ENCODE measurements at places on chromosomes 13 and 19.
A peak's percentile ranks its signal among the peaks of the same experiment; 100 is the strongest.

DNA sequence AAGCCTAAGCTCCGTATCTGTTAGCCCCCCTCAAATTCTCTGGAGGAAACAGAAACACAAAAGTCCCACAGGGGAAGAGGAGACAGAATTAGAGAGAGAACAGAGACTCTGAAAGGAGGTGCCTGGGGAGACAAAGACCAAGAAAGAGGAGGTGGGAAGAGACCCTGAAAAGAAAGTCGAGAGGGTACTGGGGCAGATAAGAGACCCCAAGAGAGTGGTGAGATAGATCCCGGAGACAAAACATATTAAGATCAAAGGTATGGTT, 915 bp upstream of the GRWD1 start:
- DNase-seq, result no peak

GRCh38 chr13:91136806-91137205, 210.7 kb upstream of the MIR17HG start:
- no peak for DNase-seq

- no peak for DNase-seq
Observed at GRCh38 chr13:109976206-109976997, 190.0 kb upstream of the IRS2 start.

- no peak for DNase-seq
Observed at GRCh38 chr19:44943801-44944249, 1.8 kb downstream of the APOC4 start.

DNA sequence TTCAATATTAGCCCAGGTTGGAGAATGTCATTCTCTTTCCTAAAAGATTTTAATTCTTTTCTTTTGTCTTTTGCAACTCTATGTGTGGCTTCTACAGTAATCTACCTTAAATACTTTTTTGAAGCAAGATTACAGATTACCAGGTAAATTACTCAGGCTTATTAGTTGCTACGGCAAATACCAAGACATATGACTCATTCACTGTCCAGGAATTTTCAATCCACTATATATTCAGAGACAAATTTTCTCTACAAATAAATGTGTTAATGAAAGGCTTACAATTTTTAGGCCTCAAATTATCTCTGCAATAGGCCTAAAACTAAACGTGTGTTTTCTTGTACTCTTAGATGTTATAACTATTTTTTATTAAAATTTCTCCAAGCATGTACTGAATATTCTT, 631.3 kb downstream of the DIAPH3 start:
- DNase-seq, result no peak

DNA sequence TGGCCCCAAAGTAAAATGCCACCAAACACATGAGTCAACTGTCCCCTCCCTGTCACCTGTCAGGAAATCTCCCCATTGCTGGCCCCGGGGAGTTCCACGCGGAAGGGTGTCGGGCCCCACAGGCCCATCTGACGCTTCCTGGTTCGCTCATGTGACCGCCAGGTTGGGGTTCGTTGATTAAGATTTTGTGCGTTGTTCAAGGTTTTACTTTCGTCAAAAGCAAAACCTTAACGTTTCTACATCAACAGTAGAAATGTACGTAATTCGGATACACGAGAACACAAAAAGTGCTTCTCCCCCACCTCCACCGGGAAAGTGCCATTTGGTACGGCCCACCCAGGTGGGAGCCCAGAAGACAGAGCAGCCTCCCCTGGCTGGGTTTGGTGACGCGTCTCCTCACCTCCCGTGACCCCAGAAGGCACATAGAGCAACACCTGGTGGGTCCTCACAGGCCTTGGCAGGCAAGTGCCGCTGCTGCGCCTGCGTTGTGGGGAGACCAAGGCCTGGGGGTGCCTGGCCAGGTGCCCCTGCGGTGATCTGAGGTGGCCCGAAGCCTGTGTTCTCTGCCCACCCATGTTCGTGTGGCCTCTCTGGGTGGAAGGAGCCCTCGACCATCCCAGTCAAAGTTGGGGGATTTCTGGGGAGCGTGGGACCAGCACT, 161.6 kb downstream of the KDM4B start:
- DNase-seq, result no peak

GRCh38 chr19:56751078-56751489, 79.5 kb upstream of the ZNF835 start:
- DNase-seq, result no peak

GRCh38 chr19:10829967-10830366, 6.0 kb downstream of the TMED1 start:
- DNase-seq, result no peak

- DNase-seq, result no peak
Observed at GRCh38 chr19:47037766-47038165, 10.7 kb downstream of the TMEM160 start.

- peak; percentile 100 for DNase-seq
Observed at GRCh38 chr19:20051841-20052768, 12.8 kb upstream of the ZNF682 start.

DNA sequence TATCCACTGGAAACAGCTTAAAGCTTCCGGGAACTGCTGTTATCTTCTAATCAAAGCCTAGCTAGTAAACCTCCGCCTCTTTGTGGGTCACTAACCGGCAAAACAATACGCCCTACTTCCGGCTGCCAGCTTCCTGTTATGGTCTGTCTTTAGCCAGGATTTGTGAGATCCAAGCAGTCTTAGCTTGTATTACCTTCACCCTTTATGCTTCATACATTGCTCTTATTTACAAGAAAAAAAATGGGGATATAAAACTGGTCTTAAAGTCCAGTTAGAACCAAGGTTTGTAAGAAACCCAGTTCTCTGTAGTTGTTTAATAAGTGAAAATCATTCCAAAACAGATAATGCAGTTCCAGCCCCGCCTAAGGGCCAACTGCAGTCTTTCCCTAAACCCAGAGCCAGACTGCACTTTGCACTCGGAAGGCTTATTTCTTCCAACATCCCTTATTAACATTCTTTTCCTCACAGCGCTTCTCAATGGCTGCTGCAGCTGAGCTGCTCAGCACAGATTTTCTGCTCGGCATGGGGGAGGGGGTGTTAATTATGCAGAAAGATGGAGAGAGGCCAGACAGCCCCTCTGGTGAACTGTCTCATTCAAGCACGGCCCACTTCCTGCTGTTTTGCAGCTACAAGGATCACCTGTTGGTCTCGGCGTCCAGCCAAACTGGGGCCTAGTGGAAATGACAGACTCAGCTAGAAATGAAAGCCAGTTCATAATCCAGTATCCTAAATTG, 368.4 kb downstream of the KLF12 start:
- DNase-seq, result peak; percentile 81

- peak; percentile 95 for DNase-seq
Observed at GRCh38 chr19:45405435-45406225, 761 bp upstream of the PPP1R13L start.

- peak; percentile 60 for DNase-seq
Observed at GRCh38 chr13:99895444-99896368, 75.9 kb downstream of the ZIC5 start.

- no peak for DNase-seq
Observed at GRCh38 chr13:111262715-111263114, 57.7 kb upstream of the TEX29 start.

DNA sequence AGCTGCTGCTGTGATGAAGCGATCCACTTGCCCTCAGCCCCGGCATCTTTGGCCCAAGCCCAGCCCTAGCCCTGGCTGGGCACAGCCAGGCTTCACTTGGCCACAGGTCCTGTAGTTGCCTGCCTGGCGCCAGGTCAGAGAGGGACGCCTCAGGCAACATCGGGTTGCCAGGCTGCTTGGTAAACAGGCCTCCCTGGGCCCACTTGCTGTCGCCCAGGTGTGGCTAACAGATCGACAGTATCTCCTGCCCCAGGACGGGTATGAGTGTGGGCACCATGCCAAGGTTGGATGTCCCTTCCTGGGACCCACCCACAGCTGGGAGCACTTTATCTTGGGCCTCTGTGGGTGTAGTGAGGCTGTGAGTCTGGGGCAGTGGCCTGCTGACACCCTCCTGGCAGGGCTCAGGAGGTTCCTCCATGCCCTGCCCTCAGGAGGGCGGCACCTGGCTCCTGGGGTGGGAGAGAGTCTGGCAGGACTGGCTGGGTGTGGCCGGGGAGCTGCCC, 27.8 kb downstream of the CARM1 start:
- no peak for DNase-seq

DNA sequence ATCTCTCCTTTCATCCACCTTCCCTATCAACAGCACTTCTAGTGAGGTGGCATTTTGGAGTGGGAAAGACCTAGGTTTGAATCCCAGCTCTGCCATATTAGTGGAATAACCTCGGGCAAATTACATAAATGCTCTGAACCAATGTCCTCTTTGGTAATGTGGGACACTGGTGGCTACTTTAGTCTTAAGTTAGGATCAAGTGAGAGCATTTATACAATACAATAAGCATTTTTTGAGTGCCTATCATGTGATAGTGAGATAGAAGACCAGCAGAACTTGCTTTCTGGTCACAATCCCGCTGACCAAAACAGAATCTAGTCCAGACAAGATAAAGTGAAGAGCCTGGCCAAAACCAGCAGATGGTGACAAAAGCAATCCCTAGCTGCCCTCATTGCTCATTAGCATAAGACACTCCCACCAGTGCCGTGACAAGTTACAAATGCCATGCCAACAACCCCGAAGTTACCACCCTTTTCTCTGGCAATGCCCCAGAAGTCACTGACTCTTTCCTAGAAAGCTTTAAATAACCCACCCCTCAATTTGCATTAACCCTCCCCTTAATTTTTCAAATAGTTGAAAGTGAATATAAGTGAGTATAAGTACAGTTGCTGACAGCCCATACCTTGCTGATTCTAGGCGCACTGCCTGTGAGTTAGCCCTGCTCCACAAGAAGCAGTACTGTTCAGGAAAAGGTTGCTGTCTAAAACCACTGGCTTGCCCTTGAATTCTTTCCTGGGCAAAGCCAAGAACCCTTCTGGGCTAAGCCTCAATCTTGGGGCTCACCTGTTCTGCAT, 28.9 kb upstream of the KPNA3 start:
- no peak for DNase-seq

GRCh38 chr13:44920013-44920412, 69.3 kb downstream of the NUFIP1 start:
- no peak for DNase-seq

- no peak for DNase-seq
Observed at GRCh38 chr13:113901231-113901630, 37.4 kb upstream of the GAS6 start.

GRCh38 chr13:55359067-55359466, 1781.7 kb upstream of the PRR20A start:
- DNase-seq, result no peak

- DNase-seq, result no peak
Observed at GRCh38 chr13:33913829-33914228, 95.9 kb downstream of the RFC3 start.

DNA sequence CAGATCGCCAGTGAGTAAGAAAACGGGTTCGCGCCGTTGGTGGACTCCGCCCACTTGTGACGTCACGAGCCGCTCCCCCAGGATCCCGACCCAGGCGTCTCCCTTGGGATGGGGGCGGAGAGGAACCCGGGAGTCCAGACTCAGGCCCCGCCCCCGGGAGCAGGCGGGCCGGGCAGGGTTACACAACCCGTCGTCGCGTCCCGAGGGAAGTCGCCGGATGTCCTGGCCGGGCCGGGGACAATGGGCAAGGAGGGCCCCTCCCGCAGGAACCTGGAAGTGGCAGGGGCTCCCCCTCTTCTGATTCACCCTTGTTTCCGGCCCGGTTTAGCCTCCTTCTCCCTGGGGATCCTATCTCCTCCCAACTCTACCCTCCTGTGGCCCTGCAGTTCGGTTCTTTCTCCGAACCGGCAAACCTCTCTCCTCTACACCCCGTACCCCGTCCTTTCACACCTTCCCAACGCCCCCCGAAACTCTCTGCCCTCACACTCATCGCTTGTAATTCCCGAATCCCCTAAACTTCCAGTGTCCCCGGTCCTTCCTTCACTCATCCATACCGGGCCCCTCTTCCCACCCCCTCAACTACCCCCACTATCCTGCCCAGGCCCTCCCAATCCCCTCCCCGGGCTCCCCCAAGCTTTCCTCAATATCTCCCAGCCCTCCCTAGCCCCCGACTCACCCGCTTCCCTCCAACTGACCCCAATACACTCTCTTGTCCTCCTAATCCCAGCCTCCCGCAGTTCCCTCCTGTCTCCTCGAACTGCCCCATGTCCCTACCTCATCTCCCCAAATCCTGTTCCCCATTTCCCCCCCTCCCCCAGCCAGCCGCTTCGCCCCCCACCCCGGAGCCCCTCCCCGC, 20.0 kb upstream of the ERCC1 start:
- DNase-seq, result peak; percentile 98

DNA sequence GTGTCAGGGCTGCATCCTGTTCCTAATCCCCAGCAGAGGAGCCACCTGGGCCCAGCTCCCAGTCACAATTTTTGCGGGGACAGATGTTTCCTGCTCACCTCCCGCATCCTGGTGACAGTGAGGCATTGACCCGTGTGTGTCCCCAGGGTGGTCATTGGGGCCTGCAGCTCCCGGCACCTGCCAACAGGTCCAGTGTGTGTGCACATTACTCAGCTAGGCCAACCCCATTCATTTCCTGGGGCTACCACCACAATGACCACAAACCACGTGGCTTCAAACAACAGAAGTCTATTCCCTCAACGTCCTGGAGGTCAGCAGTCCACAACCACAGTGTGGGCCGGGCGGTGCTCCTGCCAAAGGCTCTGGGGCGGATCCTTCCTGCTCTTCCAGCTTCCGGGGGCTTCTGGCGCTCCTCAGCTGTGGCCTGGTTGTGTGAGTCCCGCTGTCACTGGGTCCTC, 11.9 kb upstream of the F2RL3 start:
- DNase-seq, result no peak

All from H9 (cell line).